ENCODE measurements at places on chromosomes 11 and 22.

DNA sequence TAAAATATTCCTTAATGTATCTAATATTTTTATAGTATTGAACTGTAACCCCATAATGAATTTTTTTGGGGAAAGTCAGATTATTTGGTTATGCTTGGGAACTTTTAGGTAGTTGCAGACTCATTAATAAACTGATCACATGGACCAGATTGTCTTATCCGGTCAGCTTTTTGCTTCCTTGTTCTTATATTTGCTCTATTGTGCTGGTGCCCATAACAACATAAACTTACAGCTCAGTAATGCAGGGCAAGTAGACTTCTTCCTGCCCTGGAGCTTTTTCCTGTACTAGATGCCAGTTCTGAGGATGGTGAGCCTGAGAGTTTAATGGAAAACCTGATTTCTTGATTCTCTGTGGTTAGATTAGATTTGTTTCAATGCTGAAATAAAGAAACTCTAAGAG lies 53.2 kb downstream of the MTMR3 start:
- DNase-seq: no peak

DNA sequence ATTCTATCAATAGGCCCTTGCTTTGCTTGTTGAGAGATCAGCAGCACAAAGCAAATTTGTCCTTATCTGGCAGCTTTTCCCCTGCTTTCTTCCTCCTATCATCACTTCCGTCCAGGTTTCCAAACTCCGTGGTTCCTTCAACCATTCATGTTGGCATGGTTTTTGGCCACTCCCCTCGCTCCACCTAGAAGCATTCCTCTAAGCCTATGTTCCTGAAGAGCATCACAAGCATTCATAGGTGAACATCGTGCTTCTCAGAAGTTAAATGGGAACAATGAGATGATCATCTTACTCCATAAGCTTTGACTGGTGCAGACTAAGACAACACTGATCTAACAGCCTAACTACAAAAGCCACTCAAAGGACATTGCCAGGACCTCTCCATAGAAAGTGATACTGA lies 86.3 kb downstream of the ETS1 start:
- no peak for DNase-seq

DNA sequence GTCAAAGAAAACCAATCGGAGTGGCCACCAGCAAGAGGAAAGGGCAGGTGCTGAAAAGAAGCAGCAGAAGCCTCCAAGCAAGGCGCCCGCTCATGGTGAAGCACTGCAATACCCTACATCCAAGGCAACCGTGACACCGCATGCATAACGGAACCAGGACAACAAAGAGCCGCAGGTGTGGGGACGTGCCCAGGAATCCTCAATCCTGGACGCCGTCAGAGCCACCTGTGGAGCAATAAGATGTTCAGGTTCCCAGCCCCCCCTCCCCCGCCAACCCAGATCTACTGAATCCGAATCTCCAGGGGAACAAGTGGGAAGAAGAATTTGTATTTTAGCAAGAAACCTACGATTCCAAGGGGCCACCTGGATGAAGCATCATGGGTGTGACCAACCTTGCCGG lies 70.8 kb downstream of the SHANK2 start:
- no peak for DNase-seq

- no peak for DNase-seq
Observed at GRCh38 chr11:11772865-11773515, 68.8 kb upstream of the USP47 start.

- DNase-seq: no peak
Observed at GRCh38 chr22:45014654-45015053, 4.8 kb upstream of the PHF21B start.

DNA sequence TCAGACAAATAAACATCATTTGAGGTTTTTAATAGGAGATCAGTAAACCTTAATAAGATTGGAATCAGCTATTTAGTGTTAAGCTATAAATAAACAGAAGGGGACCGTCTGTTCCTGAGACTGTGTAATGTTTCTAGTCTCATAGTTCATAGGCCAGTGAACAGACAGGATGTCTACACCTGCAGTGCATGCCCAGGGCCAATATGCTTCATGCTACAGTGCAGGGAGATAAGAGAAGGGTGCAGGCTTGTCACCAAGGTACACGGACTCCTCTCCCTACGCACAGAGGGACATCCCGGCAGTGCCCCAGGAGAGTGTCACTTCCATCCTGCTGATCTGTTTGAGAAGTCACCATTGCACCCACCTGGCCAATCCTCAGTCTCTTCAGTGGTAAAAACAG lies 148.6 kb downstream of the OPCML start:
- no peak for DNase-seq

DNA sequence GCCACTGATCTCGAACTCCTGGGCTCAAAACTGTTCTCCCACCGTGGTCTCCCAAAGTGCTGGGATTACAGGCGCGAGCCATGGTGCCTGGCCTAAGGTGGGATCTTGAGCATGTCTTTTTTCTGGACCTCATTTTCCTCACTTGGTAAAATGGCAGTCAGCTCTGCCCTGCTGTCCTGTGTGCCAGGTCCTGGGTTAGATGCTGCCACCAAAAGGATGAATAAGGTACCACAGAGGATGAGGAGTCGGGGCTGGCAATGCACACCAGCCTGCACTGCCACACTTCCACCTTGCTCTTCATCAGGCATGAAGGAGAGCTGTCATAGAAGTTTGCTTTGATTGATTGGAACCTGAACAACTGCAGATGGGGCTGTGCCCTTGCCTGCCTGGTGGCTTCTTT lies 32.3 kb downstream of the ACO2 start:
- no peak for DNase-seq

DNA sequence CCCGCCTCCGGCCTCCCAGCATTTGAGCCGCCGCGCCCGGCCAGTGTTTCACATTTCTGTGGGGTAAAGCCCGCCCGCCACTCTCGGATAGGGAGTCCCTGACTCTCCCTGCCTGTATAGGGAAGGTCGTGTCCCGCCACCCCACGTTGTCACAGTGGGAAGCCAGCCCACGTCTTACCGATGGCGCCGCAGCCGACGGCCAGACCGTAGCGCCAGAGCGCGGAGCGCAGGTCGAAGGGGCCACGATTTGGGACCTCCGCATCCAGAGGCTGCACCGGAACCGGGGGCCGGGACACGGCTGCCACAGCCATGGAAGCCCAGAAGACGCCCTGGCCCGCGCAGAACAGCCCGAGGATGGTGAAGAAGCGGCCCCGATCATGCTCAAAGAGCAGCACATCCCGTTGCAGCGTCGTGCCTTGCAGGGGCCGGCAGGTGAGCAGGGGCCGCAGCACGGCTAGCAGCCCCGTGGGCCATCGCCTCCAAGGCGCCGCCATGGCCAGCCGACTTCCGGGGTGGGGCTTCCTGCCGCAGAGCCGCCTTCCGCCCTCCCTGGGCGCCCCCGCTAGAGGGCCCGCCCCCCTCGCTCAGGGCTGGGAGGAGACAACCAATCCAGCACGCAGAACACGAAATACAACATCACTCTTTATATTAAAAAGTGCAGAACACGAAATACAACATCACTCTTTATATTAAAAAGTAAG lies at the start of gene TMEM223:
TSS of gene TMEM223 (minus strand) at position 506 of the 701 bp plus-strand sequence. CDS start at position 494, 12 bp downstream.
- peak; percentile 83 for DNase-seq

- no peak for DNase-seq
Observed at GRCh38 chr22:49811020-49811791, 16.5 kb downstream of the BRD1 start.

DNA sequence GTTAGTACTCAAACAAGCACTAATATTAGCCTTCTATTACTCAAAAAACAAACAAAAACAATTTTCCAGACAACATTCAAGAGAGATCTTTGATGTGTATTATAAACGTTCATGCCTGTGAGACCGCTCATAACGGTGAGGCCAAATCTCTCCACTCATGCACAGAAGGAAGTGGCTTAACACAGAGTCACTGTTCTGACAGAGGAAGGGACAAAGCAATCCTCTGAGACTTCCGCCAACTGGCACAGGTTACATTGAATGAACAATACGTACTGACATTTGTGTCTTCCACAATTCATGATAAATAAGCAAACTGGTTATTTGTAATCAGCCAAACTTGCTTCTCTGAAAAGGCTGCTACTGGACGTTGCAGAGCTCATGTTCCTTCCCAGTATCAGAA lies 30.5 kb downstream of the CHKA start:
- no peak for DNase-seq

- DNase-seq: no peak
Observed at GRCh38 chr11:77131560-77131959, 3.5 kb downstream of the MYO7A start.
